ENCODE measurements at places on chromosomes 3 and 15.
A peak's percentile ranks its signal among the peaks of the same experiment; 100 is the strongest.

DNA sequence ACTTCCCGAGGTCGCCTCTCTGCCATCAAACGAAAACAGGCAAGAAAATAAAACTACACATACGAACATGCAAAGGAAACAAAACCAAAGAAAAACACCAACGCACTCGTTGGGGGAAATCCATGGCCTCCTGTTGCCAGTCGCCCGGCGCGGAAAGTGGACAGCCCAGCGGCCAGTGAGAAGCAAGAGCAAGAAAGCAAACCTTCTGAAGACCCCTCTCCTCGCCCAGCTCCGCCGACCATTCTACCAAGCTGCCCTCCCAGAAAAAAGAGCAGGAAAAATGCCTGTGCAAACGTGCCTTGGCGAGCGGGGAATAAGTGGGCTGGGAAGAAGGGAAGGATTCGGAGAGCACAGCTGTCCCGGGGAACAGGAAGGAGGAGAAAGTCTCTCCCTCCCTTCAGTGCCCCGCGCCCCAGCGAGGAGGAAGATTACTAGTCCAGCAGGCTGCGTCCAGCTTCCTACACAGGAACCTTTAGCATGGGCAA is 802 bp upstream of the NECTIN3 start:
- DNase-seq, result peak; percentile 34

GRCh38 chr15:79844221-79844620 is 52.6 kb downstream of the MTHFS start:
- no peak for DNase-seq

- no peak for DNase-seq
These were observed 41.8 kb upstream of the UBE2E2 start for GRCh38 chr3:23161308-23161707.

DNA sequence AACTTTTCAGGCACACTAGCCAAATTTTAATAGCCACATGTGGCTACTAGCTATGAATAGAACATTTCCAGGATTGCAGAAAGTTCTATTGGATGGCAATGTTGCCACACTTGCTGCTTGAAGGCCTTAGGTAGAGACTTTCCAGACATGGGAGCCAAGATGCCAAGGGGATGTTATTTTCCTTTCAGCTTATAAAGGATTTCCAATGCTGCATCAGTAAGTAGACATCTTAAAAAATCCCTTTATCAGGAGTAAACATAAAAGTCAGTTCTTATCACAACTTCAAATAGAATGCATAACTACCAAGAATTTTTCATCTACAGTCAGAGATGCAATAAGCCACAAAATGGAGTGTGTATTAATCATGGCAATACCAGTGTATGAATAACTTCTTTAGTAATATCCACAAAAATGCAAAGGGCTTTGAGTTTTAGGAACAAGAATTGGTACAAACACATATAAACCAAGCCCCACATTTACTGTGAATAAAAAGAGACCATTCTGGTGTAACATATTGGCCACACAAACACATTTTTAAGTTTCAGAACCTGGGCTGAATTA is 457.1 kb upstream of the ADAMTS9 start:
- DNase-seq, result no peak

Measured in RWPE1 (cell line).